Prostate gland (tissue), 2 donors: ENCODE measurements at places on chromosomes 11 and 22.
A peak's percentile ranks its signal among the peaks of the same experiment; 100 is the strongest.

DNA sequence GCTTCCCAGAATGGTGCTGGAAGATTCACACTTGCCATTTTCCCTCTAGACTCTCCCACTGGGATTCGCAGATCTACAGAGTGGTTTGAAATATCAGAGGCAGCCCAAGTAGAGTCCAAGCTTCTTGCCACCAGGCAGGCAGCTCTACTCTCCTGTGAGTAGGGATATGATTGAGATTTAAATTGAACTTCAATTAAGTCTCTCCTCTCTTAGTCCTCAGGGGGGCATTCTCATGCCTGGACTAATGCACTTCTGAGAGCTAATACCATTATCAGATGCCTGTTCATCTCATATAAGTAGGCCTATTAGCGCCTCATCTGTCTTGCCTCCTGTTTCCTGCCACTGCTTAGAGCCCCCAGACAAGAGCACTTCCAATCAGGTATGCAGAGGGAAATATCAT is 25.5 kb upstream of the AMPD3 start:
- DNase-seq: no peak

DNA sequence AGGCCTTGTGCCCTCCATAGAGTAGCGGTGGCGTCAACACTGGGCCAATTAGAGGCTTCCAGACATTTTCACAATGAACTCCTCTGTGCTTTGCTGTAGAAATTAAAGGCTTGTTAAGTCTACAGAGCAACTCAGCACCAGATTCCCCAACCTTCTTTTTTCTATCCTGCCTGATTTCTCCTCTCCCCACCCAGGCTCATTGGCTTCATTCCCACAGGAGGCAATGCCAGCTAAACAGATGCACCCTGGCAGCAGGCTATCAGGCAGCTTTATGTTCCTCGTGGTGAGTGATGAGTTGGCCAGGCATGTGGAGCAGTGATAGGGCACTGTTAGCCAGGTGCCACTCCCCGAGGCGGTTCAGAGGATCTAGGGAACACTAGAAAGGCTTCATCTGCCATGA is 4.8 kb downstream of the DIXDC1 start:
- DNase-seq: no peak

DNA sequence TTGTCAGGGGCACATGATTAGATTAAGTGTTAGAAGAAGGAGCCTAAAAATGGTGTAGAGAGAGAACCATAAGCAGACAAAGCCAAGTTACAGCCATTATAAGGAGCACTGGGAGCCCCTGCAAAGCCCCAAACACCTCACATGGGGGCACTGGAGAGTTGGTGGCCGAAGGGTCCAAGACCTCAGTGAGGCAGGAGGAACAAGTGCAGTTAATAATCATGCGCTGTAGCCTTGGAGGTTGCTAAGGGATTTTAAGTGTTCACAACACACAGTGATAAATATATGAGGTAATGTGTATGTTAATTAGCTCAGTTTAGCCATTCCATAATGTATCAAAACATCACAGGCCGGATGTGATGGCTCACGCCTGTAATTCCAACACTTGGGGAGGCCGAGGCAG is 54.4 kb upstream of the JAM3 start:
- DNase-seq: no peak

GRCh38 chr22:49364398-49364797 is 463.3 kb downstream of the BRD1 start:
- no peak for DNase-seq

DNA sequence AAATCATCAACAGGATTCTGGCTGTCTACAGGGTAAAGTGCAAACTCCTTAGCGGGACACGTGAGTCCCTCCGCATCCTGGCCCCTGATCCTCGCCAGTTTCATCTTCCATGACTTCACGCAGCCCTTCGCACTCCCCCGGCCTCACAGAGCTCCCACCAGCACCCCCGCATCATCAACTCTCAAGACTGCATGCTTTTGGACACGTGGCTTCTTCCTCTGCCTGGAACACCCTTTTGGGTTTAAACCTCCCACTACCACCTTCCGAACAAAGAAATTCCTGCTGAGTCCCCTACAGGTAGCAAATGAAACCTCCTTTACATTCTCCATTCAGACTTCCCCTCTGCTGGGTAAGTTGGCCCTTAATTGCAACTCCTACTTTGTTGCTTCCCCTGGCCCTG is 12.6 kb upstream of the EIF3M start:
- DNase-seq: no peak

DNA sequence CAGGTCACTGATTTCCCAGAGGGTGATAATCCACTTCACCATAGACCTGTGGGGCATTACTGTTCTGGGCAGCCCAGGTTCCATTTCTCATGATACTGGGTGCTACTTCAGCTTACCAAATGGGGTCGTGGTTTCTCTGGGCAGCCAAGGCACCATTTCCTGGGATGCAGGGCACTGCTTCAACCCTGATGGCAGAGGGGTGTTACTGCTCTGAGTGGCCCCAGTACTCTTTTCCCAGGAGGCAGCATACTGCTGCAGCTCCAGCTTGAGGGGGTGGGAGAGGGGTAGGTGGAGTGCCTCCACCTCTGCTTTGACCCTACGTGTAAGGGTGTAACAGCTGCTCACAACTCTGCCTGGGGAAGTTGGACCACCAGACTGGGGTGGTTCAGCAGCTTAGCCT is 51.1 kb downstream of the PRMT3 start:
- no peak for DNase-seq

GRCh38 chr22:38700270-38700788 is 414 bp downstream of the JOSD1 start:
- DNase-seq: no peak

- no peak for DNase-seq
Measured at GRCh38 chr11:47233989-47234668, 14.5 kb downstream of the ACP2 start.

DNA sequence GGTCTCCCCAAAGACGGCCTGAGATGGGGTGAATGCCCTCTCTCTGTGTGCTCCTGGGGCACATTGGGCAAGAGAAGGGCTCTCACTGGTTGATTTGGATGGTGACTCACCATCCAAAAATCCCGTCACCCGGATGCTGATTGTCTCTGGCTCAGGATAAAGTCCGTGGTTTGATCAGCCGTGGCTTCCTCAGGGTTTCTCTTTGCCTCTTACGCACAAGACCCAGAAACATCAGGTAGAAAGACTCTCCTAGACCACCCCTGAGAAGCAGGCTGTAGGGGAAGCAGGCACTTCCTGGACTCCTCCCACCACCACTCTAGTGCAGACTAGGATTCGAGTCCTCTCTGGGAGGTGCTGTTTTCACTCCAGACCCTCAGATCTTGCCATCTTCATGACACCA is 176.1 kb upstream of the NCAM1 start:
- no peak for DNase-seq

GRCh38 chr11:120057028-120057330 is 80.9 kb downstream of the TRIM29 start:
- no peak for DNase-seq

GRCh38 chr11:128627666-128628324 is 40.4 kb upstream of the ETS1 start:
- no peak for DNase-seq

DNA sequence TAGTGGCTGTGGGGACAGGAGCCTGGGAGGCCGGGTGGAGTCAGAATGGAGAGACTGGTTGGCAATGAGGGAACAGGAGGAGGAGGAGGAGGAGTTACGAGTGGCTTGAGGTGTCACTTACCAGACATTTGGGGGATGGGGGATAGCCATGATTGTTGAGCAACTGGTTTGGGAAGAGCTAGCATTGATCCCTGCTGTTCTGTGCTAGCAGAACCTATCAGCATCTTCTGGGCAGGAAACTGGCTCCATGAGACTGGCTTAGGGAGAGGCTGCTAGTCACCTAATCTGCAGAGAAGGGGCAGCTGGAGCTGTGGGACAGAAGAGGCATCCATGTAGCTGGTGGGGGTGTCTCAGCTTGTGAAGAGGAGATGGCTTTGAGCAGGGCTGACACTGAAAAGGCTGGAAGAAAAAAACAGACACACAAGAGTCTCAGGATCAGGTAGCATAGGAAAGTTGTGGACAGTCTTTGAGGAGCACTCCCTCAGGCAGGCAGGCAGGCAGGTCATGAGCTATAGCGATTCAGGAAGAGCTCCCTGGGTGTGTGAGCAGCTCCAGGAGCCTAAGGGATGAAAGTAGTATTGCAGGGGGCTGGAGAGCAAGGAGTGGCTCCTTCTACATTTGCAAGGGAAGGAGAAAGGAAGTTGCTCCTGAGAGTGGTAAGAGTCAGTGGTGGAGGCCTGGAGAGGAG is 22.3 kb downstream of the PIK3IP1 start:
- DNase-seq: peak; percentile 39

DNA sequence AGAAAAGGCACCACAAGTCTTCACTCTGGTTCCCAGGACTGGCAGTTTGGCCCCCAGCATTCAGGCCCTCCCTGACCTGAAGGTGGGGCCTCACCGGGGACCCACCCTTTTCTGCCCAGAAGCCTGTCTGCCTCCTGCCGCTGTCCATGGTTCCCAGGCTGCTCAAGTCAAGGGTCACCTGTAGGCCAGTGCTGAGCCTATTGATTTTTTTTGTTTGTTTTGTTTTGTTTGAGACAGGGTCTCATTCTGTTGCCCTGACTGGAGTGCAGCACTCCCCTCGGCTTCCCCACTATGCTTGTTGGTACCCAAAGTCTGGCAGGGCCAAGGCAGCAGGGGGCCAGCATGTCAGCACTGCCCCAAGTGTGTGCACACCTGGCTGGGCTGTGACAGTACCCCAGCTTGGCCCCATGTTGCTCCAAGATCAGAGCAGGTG is 11.0 kb upstream of the MED17 start:
- DNase-seq: no peak

DNA sequence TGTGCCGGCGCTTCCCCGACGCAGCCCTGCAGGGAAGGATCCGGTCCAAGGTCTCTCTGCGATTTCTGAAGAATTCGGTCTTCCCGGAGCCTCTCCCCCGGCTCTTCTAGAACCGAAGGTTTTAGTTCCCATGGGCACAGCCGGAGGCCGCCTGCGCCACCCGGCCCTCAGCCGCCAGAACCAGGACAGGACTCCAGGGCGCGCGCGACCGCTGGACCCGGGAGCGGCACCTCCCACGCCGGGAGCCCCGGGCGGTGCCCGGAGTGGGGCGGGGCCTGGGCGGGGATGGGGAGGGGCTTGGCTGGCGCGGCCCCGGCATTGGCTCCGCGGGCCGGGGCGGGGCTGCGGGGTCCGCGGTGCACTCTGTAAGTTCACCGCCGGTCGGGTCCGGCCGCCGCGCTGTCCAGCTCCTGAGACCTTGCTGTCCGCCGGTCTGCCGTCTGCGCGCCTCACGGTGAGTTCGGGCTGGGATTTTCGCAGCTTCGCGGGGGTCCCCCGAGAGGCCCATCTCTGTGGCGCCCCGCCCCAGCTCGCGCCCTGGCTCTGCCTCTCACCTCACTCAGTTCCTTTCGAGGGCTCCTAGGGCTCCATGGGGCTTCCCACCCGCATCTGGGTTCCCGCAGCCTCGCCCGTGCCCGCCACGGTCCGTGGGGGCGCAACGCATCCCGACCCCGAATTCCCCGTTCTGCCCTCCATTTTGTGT is at the start of gene CDC42EP2:
Gene CDC42EP2, plus strand, starts transcription at position 366 of the 703 bp plus-strand sequence. CDS start 6,033 bp downstream, outside the sequence.
- peak; percentile 79 for DNase-seq

DNA sequence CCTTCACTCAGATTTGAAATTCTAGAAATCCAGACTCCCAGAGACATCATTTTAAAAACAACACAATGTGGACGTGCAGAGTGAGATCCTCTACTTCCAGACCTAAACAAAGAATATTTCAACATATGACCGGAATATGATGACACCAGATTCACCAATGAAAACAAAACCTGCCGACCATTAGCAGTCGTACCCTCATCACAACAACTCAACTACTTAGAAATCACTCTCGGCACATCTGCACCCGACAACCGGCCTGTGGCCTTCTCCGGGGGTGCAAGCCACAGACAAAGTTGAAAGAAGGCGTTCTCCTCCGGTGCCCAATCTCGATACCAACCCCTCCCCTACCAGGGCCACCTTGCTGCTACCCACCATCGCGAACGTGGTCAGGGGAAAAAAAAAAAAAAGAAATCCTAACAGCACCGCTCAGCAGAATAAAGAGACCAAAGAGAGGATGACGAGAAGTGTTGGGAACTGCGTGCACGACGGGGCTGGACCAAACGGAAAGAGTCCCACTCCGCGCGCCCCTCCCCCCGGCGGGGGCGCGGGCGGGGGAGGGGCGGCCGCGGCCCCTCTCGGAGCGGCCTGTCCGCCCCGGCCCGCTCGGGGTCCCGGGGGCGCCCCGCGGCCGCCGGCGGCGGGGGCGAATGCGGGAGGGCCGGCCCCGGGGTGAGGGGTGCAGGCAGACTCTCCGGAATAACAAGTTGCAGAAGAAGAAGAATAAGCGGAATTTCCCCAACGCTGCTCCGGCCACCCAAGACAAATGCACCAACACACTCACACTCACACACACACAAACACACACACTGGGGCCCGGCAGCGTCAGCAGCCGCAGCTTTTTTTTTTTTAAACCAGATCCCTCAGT is 1.7 kb downstream of the PHF21A start:
- peak; percentile 35 for DNase-seq
